NCI-H2171 treated with DMSO at 0.1 percent for 48 hours (cell line): ENCODE measurements at places on chromosomes 2 and 18.

- no peak for DNase-seq
Observed at GRCh38 chr2:173874894-173875237, 90.3 kb downstream of the SP3 start.

DNA sequence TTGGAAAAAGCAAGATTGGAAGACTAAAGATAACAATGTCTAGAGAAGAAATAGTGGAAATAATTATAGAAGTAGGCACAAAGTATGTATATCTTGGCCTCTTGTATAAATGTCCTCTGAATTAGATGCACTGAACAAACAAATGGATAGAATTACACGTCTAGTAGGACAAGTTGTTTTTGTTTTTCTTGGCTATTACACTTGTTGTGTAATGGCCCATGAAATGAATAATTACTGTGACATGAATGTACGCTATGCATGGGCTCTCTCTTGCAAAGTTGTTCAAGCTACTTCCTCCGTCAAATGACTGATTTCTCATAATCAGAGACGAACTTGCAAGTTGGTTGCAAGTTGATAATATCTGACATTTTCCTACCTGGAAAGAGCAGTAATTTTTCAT lies 126.2 kb downstream of the PDE1A start:
- peak; percentile 63 for DNase-seq

- no peak for DNase-seq
Observed at GRCh38 chr2:238504181-238504931, 77.6 kb downstream of the ASB1 start.

DNA sequence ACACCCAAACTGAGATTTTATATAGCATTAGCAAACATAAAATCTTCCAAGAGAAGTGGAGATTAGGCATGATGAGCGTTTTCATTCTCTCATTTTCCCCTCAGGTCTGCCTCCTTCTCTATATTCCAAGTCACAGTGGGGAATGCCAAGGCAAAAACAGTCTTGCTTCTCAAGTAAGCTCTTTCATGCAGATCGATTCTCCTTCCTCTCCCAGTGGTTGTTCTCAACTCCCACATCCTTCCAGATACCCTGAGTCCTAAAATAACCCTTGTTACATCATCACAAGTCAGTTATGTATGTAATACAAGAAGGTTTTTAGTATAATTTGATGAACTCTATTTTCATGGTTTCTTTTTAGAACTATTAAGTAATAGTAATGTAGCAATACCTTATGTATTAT lies 150.6 kb downstream of the TXNL1 start:
- DNase-seq = no peak

DNA sequence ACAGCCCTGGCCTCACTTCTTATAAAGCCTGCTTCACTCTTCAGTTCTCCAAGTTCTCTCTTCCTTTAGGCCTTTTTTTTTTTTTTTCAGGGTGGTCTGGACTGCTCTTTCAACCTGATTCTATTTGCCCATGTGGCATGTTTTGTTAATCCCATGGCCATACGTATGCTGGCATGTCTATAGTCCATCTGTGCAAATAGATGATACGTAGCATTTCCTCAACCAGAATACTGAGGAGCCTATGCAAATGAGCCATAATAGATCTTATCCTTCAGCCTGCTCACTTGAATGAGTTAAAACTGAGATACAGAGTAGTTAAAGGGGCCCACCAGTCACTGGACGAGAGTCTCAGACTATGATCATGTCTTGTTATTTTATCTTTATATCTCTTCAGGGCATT lies 265.2 kb upstream of the CXCR4 start:
- no peak for DNase-seq

- DNase-seq = no peak
Observed at GRCh38 chr18:26367425-26367824, 141.2 kb downstream of the TAF4B start.

DNA sequence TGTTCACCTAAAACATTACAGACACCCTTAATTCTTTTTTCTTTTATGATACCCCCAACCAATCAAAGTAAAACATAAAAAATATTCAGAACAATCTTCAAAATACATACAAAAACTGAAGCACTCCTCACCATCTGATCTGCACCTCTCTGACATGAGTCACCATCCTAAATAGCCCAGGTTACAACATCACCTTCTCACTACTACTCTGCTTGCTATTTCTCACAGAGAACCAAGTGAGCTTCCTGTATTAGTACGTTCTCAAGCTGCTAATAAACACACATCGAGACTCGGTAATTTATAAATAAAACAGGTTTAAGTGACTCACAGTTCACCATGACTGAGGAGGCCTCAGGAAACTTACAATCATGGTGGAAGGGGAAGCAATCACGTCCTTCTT lies 183.5 kb downstream of the CBLN2 start:
- DNase-seq = no peak

DNA sequence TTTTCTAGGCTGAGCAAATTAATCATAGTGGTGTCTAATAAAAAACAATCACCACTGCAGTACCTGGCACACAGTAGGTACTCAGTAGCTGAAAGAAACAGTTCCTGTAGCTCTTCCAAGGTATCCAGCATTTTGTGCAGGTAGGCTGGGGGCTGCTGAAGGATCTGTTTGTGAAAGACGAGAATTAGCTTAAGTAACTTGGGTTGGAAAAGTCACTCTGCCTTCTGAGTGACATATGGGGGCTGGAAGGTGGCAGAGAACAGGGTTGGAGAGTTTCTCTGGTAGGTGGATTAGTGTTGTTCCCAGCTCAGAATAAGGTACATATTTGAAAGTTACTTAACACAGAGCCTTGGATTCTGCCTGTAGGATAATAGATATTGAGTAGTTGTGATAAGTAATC lies 72.8 kb downstream of the FMNL2 start:
- peak; percentile 10 for DNase-seq

- no peak for DNase-seq
Observed at GRCh38 chr18:52130624-52131301, 209.2 kb upstream of the DCC start.

DNA sequence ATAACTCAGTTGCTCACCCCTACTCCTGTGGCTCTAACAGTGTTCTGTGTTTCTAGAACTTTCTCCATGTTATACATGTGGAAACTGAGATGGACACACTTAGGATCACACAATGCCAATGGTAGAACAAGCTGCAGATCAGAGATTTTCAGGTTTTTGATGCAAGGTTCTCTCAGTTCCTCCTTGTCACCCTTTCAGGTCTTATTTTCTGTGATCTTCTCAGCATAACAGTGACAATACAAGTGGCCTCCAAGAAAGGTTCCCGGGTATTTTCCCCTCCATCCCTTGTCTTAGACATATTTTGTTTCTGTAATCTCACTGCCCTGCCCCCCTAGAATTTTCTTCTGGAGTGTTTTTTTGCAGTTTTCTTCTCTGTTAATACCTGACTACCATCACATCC lies 6.2 kb upstream of the MGAT5 start:
- DNase-seq = no peak

DNA sequence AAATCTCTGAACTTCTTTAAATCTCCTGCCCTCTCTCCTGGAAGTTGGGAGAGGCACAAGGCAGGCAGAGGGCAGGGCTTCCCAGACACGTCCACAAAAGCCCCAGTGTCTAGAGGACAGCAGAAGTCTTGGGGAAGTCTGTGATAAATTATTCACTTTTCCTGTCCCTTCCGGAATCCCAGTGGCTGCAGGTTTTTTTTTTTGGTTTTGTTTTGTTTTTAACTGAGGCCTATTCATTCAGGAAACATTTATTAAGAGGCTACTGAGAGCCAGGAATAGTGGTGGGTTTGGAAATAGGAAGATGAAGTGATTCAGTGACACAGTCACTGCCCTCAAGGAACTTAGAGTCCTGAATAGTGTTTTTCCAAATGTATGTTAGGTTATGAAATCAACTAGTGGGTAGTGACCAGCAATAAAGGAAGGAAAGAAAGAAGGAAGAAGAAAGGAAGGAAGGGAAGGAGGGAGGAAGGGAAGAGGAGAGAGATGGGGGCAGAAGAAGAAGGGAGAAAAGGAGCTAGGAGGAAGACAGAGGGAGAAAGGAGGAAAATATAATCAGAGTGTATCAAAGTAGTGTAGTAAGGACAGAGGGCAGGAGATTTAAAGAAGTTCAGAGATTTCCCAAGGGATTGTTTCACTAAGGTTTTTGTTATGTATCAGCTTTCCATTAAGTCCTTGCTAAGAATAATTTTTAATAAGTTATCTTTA lies 98.9 kb upstream of the ZFP36L2 start:
- DNase-seq = no peak

GRCh38 chr2:3162442-3163077 lies 215.1 kb downstream of the EIPR1 start:
- no peak for DNase-seq

- peak; percentile 26 for DNase-seq
Observed at GRCh38 chr18:79796531-79797405, 970 bp upstream of the KCNG2 start.

DNA sequence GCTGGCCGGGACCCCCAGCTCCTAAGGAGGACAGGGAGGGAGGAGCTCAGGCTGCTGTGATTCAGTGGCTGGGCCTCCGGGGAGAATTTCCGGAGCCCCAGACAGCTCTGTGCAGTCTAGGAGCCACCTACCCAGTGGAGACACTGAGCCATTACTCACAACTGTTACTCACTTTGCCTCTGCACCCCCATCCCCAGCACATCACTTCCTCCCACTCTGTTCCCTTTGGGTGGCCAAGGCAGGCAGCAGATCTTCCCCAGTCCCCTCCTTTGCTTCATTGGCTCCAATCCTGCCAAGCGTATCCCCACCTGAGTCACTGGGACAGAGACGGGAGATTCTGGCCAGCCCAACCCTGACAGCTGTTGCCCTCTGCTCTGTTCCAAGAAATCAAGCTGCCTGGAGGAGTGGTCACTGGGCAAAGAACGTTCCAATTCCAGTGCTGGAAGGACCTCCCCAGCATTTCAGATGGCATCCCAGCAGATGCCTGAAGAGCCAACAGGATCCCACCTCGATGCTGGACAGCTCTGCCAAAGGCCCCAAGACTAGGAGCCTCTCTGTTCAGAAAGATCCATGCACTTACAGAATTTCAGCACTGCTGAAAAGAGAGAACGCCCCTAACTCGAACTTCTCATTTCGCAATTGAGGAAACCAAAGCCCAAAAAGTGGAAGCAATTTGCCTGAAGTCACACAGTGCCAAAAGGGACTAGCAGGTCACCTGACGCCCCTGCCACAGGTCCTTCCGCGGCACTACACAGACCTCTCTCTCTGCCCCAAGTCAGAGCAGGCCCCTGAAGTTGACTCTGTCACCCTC lies 68.3 kb downstream of the TNS1 start:
- DNase-seq = no peak

- no peak for DNase-seq
Observed at GRCh38 chr2:74439803-74440377, 1.8 kb downstream of the RTKN start.

DNA sequence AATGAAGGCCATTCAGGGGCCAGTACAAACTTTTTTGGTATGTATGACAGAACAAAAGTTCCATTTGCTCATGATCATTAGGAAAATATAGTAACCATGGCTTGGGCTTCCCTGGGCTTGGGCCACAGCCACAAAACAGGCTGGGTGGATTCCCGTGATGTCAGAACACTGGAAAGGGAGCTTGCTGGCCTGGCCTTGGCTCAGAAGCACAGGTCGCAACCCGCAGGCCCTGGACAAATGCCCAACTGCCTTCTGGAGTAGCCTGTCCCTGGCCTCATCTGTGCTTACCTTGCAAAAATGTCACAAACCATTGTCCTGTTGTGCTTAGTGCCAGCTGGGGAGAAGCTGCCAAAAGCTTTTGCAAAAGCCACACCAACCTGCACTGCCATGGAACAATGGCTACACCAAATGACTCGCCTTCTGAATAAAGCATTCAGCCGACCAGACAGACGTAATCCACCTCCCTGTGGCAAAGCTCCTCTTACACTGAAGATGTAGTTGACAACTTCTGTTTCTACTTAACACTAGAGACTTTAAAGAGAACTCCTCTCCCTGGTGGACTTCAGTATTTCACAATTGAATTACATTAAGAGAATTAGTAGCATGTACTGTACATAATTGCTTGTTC lies 125.5 kb downstream of the ANKRD44 start:
- DNase-seq = no peak

GRCh38 chr2:202094426-202094986 lies 21.5 kb downstream of the KIAA2012 start:
- no peak for DNase-seq

GRCh38 chr2:28074137-28074536 lies 183.6 kb downstream of the BABAM2 start:
- no peak for DNase-seq

DNA sequence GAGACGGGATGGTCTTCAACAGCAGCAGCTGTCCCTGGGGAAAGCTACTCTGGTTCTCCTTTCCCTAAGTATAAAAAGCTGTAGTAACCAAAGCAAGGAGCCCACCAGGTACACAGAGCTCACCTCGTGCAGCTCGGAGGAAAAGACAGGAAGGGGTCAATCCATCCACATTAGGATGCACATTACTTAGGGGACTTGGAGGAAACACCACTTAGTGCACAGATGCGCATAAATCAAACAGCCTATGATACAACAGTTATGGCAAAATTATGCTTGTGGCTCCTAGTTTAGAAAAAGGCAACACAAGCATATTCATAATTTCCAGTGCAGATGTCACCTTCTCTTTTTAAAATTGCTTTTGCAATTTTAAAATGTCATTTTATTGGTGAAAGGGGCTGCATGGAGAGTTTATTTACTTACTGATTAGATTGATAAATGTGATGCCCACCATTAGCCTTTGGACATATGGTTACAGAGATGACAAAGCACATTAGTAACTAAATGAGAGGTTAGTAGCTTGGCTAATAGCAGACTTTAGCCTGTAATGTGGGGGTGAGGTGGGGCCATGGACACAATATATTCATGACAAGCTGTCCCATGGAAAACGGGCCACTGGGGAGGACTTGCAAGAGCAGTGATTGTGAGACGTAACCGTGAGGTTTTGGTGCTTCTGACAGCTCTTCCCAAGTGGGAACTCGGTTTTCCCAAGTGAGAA lies 199.8 kb downstream of the MYT1L start:
- DNase-seq = no peak

DNA sequence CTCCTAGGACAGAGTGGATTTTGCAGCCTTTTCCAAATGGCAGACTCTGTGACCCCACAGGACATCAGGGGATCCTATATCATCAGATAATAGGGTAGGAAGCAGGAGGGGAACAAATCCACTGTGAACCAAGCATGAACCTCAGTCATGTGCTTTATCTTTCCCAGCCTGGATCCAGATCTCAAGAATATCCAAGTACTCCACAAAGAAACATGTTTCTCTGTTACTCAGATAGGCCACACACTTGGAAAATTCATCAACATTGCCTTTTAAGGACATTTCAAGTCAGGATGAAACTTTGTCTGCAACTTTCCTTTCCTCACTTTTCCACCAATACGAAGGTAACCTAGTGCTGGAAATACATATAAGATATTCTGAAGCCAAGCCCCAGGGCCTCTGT lies 85.8 kb downstream of the RDH14 start:
- no peak for DNase-seq

GRCh38 chr2:122072666-122073065 lies 317.2 kb downstream of the TSN start:
- DNase-seq = no peak

GRCh38 chr2:183059561-183059960 lies 19.0 kb upstream of the DUSP19 start:
- DNase-seq = no peak

DNA sequence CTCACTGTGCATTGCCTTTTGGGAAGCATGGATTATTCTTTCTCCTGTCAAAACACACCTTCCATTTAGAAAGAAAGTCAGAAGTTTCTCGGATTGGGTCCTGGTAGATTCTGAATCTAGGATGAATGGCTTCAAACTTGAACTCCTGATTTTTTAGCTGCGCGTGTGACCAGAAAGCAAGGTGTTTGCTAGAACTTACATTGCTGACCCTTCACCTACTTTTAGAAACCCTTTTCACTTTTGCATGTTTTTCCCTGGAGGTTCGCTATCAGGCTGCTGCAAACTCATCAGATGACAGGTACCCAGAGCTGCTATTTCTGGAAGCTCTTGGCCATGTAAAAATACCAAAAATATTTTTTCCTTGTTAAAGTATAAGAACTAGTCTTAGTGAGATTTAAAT lies 132.0 kb downstream of the QPCT start:
- no peak for DNase-seq
